CD4-positive, alpha-beta T cell treated with Interleukin-1 beta for 1 hour (primary cell): ENCODE measurements at places on chromosomes 2 and 18.

DNA sequence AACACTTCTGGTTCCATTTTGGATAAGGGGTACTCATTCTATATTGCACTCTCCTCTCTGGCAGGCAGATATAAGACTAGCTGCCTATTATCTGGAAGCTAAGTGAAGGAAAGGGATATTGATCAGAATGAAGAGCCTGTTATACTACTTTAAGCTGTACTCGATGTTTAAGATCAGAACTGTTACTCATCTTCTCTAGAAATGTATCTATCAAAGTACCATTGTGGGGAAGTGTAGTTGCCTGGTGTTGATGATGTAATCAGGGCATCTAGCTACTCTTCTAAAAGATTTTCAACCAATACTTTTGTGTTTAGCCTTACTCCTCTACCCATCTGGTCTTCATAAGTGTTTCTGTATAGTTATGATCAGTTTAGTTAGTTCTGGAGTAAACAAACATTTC is 5.8 kb downstream of the CAMKMT start:
- DNase-seq: no peak

DNA sequence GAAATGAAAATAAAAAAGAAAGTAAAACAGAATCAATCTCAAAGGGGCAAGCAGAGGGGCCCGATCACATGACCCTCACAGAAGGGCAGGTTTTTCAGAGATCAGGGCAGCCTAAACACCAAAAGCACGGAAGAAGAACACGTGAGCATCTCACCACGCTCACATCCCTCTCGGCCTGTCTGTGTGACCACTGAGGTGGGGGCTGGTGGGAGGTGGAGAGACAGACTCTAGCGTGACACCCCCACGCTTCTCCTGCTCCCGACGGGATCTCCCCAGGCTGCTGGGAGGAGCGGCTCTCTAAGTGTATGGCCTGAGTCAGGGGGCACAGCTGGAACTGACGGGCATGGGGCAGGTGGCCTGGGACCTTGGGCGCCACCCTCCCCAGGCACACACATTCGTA is 23.5 kb upstream of the MTERF4 start:
- DNase-seq: peak; percentile 17

DNA sequence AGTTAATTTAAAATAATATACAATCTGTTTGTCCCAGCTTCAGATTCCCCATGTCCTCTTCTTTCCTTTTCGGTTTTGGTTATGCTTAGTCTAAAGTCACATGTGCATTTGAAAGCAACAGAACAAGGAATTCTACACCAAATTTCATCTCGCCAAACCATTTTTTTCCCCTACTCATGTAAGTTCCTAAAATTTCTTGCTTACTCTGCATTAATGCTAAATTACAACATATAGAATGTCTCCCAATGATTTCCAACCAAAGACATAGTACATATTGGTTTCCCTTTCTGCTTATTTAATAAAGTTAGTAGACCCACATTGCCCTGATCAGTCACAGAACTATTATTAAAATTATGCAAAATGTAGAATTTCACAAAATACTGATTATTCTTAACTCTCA is 212.3 kb downstream of the ARHGAP15 start:
- no peak for DNase-seq

DNA sequence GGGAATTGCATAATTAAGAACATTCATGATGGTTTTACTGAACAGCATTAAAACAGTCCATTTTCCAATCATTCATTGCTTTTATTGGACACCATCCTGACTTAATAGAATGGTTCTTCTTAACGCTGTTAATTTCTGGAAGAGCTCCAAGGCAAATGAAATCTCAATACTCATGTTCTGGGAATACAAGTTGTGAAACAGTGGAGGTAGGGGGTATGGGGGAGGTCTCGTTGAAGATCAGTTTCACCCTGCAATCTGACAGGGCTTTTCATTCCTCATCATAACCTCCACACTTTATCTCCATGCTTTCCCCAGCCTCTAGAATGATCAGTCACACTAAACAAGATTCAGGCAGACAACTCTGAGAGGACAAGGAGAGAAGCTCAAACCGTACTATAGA is 113.6 kb downstream of the ETAA1 start:
- no peak for DNase-seq

DNA sequence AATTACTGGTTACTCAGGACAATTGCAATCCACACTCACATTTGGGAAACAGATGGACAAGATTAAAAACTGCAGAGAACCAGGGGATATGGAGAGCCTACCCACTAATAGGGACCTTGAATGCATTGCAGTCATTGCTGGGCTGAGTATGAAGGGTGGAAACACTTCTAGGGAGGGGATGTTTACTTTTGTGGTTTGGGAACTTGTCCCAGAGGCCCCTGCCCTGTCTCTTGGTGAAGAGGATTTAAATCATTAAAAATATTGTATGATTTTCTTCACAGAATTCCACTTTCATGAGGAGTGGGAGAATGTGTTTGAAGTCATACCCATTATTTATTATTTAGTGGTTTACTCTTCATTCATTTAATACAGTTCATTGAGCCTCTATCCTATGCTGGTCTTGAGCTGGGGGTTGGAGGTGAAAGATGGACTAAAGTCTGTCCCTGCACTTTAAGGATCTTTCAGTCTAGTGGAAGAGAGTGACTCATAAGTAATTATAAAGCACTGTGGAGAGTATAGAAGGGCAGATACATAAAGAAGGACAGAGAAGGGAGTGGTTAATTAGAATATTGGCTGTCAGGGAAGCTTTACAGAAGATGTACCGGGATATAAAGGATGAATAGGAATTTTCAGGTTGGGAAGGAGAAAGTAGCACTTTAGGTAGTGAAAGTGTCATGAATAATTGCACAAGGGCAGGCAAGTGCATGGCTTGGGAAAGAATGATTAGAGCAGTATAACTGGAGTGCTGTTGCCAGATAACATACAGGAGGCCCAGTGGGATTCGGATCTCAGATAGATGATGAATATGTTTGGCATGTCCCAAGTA is 313.4 kb downstream of the LPIN1 start:
- DNase-seq: no peak

DNA sequence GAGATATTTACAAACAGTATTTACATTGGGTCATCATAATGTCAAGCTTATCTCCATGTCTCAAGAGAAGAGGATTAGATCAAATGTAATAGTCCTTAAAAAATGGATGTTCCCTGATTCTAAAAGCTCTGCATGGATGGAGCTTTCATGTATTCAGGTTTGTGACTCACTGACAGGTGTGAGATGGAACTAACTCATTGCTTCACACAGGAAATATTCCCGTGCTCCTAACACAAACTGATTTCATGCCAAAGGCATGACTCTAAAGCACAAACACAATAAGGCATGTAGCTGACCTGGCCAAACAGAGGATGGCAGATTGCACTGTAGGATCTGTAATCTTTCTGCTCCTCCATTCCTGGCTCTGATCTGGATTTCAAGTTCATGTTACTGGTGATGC is 110.0 kb downstream of the ALK start:
- DNase-seq: no peak

DNA sequence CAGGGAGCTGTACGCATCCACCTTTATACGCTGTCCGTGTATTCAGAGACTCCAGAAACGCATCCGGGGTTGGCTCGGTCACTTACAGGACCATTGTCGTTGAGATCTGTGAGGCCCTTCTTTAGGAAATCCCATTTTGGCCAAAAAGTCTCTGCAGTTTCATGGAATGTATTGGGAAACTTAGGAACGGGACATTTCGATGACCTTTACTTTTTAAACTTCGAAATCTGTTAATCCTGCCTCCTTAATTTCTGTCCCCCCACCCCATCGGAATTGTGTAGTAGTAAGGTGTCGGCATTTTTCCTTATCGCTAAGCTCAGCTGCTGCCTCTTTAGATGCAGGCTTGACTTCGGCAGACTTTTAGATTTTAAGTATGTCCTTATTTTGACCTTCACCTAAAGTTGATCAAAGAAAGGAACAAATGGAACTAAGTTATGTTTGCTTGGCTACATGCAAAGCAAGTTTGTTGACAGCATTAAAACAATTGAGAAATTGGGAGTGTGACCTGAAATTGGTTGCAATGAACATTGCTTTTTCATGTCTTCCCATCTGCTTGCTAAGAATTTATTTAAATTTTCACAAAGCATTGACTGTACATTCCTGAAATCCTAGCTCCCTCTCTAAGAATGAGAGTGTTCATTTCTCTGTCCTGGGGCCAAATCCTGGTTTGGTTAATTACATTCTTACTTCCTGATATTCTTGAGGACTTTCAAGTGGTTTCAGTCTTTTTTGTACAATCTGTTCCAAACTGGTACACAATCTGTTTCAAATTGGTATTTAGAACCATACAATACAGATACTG is 884 bp upstream of the RAPH1 start:
- DNase-seq: no peak

DNA sequence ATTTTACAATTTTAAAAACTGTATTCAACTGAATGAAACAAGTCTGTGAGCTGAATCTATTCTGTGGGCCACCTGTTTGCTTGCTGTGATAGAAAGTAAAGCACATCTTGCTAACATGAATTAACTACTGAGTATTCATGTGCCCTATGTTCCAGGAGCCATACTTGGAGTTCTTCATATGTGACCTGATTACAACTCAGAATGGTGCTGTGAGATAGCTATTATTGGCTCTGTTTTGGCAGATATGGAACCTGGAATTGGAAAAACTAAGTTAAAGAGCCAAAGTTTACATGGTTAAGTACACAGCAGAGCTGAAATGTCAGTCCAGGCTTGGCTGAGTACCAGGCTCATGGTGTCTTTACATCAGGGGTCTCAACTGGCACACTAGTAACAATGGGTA is 253.7 kb downstream of the AGPS start:
- DNase-seq: no peak

DNA sequence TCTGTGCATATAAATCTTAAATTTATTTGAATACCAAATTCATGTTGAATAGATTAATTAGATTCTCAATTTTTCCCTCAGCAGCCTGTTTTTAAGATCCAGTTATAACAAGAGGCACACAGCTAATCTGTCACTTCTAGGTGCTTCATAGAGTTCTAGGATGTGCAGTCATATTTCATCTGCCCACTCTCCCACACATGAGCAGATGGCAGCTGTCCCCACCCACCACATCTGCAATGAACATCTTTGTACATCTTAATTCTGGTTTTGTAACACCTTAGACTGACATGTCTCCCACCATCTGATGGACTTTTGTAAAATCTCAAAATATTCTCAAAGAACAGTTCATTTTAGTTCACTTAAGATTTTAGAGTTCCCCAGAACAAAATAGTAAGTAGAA is 250.8 kb upstream of the ST6GAL2 start:
- no peak for DNase-seq

- DNase-seq: no peak
Measured at GRCh38 chr18:25243754-25244153, 108.2 kb downstream of the ZNF521 start.

- no peak for DNase-seq
Measured at GRCh38 chr2:64403426-64403825, 50.5 kb upstream of the LGALSL start.

- no peak for DNase-seq
Measured at GRCh38 chr2:66303471-66303870, 131.5 kb upstream of the MEIS1 start.

DNA sequence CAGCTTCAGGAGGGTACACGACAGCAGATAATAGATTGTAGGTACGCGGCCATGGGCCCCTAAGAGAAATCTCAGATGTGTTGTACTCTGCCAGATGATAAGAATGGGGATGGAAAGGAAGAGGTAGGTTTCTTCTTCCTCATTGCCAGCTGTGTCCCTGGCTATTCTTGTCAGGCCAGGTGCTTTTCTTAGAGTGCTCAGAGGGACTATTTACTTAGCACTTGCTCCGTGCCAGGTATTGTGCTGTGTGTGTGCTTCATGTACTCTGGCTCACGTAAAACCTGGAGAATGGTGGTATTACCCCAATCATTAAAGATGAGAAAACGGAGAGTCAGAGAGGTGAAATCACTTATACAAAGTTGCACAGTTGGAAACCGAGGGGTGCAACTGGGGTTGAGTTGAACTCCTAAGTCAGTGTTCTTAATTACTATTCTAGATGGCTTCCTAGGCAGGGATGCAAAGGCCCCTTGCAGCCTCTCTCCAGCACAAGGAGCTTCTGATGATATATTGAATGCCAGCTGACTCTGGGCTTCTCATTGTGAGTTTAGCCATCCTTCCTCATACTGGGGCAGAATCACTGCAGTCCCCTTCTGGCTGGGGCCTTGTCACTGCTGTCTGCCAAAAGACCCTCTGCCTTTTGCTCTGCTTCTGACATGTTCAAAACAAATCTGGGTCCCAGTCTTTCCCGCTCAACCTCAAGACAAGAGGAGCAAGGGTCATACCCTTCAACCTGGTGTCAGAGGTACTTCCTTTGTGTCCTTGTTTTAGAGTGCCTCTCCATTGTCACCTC is 60.7 kb downstream of the LYPD1 start:
- DNase-seq: no peak

GRCh38 chr2:135230150-135230549 is 178.1 kb downstream of the RAB3GAP1 start:
- DNase-seq: no peak

- no peak for DNase-seq
Measured at GRCh38 chr18:2672872-2673271, 17.3 kb downstream of the SMCHD1 start.

DNA sequence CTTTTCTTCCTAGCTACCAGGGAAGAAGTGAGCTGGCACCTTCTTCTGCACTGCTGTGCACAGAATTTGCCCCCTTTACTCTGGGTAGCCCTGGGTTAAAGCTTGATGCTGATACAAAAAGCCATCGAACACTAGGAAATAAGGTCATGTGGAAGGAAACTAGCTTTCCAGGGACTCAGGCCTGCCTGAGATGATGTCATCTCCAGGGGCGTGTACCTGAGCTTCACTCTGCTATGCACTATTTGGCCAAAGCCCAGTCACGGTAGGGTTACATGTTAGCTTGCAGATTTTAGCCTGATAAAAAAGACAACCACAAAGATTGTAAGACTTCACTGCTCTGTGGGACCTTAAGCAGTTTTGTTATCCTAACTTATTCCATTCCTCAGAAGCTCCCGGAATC is 20.4 kb downstream of the EDAR start:
- no peak for DNase-seq

GRCh38 chr2:234534515-234534914 is 37.6 kb upstream of the ARL4C start:
- DNase-seq: no peak

GRCh38 chr2:222281506-222281905 is 17.3 kb downstream of the PAX3 start:
- no peak for DNase-seq
